ENCODE measurements at places on chromosomes 6 and 20.
A peak's percentile ranks its signal among the peaks of the same experiment; 100 is the strongest.

DNA sequence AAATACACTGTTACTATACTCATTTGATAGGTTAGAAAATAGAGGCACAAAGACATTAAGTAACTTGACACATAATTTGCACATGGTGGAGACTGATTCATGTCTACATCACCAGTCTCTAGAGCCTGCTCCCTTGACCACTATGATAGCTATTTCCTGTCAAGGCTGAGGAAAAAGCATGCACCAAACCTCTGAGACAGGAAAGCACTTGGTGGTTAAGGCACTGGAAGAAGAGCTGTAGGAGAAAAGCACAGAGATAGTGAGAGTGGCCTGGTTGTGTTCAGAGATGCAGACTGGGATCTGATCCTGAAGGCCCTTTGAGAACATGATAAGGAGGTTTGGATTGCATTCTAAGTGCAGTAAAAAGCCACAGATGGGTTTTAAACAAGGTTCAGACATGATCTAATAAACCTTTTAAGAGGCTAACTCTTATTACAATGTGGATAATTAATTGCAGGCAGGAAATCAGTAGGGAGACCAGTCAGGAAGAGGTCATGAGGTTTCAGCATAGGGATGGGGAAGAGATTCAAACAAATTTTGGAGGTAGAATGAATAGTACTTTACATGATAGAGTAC, 168.9 kb downstream of the PHF3 start:
- DNase-seq: no peak

- DNase-seq: no peak
Measured at GRCh38 chr6:44064089-44064947, 62.9 kb downstream of the MRPL14 start.

DNA sequence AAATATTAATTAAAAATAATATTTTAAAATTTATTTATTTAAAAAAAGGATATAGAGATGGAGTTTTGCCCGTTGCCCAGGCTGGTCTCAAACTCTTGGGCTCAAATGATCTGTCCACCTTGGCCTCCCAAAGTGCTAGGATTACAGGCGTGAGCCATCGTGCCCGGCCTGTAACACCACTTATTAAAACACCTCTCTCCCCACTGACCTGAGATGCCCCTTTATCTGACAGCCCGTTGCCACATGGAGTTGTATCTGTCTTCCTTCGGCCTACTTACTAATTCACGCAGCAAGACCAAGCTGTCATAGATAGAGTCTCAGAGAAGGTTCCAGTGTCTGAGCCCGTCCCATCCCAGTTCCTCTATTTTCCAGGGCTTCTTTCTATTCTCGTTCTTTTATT, 30.7 kb downstream of the KIF25 start:
- no peak for DNase-seq

DNA sequence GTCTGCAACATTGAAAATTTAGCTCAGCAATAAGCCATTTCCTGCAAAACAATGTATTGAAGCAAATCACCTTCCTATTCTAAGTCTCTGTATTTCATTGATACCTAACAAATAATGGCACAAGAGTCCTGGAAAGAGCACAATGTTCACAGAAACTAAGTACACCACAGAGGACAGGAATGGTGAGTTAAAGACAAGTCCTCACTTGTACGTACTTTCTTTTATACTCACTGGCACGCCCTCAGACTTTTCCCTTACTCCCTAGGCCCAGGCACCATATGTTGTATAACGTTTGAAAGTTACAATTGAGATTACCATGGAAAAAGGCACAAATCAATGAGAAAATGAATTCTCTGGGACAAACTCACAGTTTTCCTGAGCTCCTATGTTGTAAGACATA, 683.0 kb upstream of the MANEA start:
- no peak for DNase-seq

- no peak for DNase-seq
Measured at GRCh38 chr20:39165099-39165498, 203.0 kb downstream of the DHX35 start.

- no peak for DNase-seq
Measured at GRCh38 chr6:19394051-19394450, 443.1 kb upstream of the ID4 start.

DNA sequence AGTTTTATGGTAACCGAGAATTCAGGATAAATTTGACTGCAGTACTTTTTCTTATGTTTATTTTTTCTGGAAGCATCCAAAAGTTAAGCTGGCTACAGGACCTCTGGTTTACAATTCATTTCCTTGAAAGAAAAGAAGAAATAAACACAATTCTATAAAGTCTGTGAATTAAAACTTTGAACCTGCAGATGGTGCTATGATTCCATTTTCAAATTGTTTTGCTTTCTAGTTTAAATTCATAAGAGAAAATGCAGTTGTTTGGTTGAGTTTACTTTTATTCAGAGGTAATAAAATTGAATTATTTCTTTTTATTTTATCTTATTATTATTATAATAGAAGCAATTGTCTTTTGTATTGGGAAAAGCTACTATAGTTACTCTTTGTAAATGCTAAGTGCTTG, 1.8 kb upstream of the VIP start:
- peak; percentile 44 for DNase-seq

DNA sequence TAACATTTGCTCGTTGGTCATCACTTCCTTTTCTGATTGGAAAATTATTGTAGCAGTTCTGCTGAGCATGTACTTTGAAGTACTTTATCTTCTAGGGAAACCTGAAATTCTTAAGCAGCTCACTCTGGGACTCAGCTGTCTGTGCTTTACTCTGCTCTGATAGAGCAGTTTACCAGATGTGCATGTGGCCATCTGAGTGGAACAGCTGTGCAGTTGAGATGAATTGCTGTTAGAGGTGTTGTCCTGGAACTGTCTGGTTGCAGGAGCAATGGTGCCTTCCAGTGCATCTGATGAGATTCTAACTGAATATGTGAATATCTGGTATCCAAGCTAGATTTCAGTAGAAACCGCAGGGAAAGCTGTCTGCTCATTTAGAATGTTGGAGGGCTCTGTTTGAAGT, 27.2 kb downstream of the PANK2 start:
- DNase-seq: no peak

- DNase-seq: no peak
Measured at GRCh38 chr20:58700121-58700821, 7.7 kb downstream of the NPEPL1 start.

GRCh38 chr6:40342723-40343122, 244.4 kb downstream of the LRFN2 start:
- no peak for DNase-seq

- DNase-seq: no peak
Measured at GRCh38 chr6:85506441-85507093, 56.7 kb downstream of the NT5E start.

- DNase-seq: no peak
Measured at GRCh38 chr6:14038467-14039437, 78.8 kb upstream of the CD83 start.

DNA sequence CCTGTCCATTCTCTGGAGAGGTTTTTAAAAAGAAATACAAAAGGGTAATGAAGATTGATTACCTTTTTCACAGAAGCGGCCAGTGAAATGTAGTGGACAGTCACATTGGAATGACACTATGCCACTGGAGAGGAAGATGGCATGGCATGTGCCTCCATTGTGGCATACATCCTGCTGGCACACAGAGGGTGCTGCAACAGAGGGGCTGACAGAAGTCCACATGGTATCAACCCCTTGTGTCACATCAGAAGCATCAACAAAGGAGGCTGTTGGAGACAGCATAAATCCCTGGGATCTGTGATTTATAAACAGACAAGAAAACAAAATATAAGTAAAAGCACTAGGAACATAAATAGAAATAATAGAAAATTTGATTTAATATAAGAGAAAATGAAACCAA, 594.9 kb downstream of the PHF3 start:
- no peak for DNase-seq

GRCh38 chr6:98783578-98783977, 50.8 kb upstream of the POU3F2 start:
- DNase-seq: no peak

DNA sequence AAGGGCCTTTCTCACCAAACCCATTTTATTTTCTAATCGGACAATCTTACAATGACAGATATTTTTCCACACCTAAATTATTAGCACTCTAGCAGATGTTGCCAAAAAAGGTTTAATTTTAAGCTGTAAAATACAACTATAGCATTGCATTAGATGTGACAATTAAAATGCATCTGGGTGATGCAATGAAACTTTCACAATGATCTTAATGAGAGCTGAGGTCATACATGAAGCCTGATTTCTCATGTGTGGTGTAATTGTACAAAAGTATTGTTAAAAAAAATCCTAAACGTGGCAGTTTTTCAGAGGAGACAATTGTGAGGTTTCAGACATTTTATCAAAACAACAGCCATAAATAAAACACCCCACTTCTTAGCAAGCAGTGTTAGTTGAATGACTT, 606.0 kb downstream of the HDGFL1 start:
- DNase-seq: no peak

- no peak for DNase-seq
Measured at GRCh38 chr20:1845163-1845523, 50.1 kb upstream of the SIRPA start.

GRCh38 chr6:158290040-158290439, 22.2 kb upstream of the TULP4 start:
- no peak for DNase-seq

- DNase-seq: peak; percentile 83
Measured at GRCh38 chr20:57381596-57382503, 9.3 kb upstream of the RBM38 start.

GRCh38 chr20:45518282-45518681, 2.9 kb upstream of the SPINT3 start:
- DNase-seq: no peak

DNA sequence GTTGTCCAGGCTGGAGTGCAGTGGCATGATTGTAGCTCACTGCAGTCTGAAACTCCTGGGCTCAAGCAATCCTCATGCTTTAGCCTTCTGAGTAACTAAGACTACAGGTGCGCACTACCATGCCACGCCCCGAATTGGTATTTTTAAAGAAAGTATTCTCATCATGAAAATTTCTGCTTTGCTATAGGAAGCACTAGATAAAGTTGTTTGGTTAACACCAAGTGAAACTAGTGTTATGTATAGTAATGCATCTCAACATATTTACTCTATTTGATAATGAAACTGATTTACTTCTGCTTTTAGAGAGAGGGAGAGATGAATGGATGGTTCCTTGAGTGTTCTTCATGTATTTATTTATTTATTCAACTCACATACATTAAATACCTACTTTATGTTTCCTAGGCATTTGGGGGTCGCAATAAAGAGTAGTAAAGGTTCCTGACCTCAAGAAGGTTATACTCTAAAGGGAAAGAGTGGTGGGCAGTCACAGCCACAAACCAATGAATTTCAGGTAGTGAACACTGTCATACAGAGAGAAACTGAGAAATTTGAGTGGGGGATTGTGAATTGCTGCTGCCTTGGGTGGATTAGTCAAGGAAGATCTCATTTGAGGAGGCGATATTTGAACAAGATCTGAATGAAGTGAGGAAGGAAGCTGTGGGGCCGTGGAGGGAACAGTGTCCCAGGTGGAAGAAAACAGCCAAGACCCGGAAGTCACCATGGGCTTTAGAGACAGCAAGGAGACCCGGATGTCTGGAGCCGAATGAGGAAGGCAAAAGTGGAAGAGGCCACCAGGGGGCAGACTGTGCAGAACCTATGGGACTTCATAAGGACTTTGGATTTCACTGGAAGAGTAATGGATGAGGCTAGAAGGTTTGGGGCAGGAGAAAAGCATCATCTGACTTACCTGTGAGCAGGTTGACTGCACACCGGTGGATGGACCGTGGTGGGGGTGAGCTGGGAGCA, 185.6 kb downstream of the TSHZ2 start:
- DNase-seq: peak; percentile 91

DNA sequence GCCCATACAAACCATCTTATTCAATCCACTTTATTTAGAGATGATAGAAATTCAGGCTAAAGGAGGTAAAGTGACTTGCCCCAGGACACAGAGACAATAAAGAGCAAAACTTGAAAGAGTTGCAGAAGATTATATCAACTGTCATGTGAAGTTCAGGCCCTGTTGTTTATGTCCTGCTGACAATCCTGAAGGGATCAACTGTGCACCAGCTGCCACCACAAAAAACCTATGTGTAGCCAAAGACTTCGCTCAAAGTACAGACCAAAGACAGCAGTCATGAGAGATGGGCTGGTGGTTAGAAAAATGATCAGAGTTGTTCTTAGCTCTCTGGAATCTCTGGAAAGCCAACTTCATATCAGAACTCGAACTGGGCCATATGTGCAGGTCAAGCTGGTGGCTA, 16.0 kb upstream of the CITED2 start:
- no peak for DNase-seq

- peak; percentile 91 for DNase-seq
Measured at GRCh38 chr20:50320901-50321796, 130.5 kb downstream of the CEBPB start.

GRCh38 chr6:149065658-149066556, 251.6 kb upstream of the TAB2 start:
- DNase-seq: no peak

DNA sequence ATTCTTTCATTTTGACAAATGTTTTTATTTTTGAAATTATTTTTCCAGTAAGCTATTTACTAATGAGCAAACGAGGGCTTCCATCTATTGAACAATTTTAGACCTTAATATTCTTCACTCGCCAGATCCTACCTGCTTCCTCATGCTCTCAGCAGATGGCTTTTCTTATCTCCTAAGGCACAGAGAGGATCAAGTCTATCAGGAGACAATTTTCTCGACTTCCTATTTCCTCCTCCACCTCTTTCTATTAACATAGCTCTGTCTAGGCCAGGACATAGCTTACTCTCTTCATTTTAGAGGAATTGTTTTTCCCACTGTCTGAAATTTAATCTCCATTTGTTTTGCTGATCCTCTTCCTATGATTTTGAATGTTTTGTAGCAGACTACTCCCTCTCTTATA, 87.0 kb upstream of the MAN1A1 start:
- DNase-seq: no peak

DNA sequence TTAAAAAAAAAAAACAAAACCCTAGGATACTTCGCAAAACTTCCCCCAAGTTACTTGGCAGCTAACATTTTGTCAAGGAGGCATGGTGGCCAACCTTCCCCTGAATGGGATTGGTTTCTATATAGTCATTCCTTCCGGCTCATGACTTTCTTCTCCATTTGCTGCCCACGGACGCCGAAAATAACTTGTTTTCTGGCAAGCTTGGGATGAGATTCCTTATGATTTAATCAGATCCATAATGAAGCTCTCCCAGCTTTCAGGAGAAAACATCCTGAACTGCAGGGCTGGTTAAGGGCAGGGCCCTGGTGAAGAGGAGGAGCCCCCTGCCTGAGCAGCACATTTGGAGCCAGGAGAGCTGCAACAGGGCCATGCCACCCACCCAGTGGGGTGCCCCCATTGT, 49.9 kb downstream of the PPP1R16B start:
- no peak for DNase-seq

- DNase-seq: peak; percentile 52
Measured at GRCh38 chr6:99612551-99613408, 6.1 kb downstream of the PRDM13 start.

- DNase-seq: no peak
Measured at GRCh38 chr6:11637266-11637665, 99.7 kb downstream of the TMEM170B start.

- DNase-seq: no peak
Measured at GRCh38 chr6:157766901-157767774, 55.9 kb upstream of the SNX9 start.

- DNase-seq: peak; percentile 48
Measured at GRCh38 chr6:32852018-32852843, 1.3 kb downstream of the TAP1 start.

Measured in GM23338 (cell line).